ENCODE measurements at places on chromosomes 13 and 19.

DNA sequence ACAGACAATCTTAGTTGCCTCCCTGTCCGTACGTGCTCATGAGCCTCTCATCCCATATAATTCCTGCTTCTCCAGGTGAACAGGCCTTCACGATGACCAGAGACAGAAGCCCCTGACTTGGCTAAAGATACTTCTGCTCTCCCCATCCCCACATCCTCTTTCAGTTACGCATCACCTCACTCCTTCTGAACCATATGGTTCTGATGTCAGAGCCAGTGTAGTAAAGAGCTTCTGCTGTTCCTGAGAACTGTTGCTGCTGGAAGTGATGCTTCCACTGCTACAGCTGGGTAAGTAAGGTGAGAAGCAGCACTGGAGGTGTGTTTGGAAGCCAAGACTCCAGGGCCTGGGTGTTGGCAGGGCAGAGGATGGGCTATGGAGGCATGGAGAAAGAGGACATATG, 12.9 kb downstream of the SIGLECL1 start:
- DNase-seq = no peak

DNA sequence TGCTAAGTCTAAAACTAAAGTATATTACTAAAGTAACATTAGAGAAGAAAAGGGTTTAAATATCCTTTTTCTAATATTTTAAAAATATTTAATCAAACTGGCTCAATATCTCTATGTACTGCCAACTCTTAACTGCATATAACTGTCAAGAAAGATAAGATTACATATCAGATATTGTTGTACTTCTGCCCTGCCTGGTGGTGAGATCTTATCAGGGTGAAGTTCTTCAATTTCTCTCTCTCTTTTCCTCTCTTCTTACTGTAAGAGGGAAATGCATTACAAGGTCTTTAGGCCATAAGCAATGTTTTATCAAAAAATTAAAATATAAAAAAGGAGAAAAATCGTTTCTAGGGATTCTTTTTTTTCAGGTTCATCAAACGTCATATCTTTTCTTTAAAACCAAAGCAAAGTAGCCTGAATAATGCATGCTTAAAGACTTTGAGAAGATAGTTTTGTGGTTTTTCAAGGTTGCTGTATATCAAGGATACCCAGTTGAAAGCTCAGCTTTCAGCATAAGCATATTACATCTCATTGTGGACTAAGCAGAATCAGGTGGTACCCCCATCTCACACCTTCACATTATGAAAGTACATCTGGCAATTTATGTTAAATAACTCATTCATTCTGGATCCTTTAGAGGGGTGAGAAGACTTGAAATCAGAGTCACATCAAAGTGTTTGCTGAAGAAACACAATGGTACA, 1625.7 kb upstream of the SLC10A2 start:
- no peak for DNase-seq

DNA sequence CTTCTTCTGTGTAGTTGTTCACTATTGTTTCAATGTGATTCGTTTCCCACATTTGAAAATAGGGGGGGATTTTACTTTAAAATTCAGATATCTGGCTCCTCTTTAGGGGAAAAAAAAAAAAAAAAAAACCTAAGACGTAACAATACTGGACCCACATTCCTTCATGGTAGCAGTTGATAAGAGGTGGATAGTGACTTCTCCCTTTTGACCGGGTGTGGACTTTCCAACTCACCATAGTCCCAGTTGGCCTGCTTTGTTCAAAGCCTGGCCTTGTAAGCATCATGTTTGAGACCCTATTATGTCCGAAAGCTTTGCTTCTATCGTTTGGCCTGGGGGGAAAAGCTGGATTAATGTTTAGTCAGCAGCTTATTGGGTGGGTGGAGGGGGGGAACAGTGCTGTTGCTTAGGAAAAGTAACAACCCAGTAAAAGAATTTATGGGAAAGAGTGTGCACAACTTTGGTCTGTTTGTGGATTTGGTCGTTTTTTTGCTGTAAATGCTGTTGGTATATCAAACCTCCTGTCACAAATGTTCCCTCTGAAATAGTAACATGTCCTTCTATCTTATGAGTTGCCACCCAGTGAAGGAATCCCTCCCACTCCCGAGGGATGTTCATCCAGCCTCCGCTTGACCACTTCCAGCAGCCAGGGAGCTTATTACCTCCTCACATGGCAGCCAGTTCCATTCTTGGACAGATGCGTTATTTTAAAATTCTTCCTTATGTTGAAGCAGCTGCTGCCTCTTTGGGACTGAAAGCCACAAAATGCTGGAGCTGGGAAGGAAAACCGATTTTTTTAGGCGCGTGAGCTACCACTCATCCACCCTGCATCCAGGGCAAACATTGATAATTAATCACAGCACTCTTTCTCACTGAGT, 10.4 kb downstream of the SAMD4B start:
- no peak for DNase-seq

DNA sequence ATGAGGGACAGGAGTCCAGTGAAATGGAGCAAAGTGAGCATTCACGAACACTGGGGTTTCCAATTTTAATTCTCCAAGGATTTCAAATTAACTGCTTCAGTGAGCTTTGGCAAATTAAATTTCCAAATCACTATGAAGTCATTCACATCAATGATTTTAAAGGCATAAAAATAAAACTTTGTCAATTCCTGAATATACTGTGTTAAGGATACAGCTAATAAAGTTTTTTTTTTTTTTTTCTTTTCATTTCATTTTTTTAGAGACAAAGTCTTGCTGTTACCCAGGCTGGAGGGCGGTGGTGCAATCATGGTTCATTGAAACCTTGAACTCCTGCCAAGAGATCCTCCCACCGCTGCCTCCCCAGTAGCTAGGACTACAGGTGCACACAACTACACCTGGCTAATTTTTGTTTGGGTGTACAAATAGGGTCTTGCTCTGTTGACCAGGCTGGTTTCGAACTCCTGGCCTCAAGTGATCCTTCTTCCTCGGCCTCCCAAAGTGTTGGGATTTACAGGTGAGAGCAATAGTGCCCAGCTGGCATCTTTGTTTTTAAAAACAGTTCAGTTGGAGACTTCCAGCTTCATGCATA, 21.9 kb downstream of the RBM26 start:
- no peak for DNase-seq

- no peak for DNase-seq
Measured at GRCh38 chr13:46486270-46486669, 66.7 kb upstream of the LRCH1 start.

GRCh38 chr13:78045916-78046315, 127.3 kb upstream of the EDNRB start:
- no peak for DNase-seq

DNA sequence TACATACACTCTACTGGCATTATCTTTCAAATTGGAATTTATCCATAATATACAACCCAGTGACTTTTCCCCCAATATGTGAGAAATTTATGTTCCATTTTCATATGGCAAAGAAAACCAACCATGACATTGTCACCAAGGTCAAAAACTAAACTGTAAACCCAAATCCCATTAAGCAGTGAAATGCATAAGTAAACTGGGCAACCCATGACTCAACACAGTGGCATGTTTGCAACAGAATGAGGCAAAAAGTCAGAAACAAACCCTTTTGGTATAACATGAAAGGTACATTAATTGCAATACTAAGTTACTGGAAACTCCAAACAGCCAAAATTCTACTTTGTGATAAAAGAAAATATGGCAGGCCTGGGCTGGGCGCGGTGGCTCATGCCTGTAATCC, 4.9 kb downstream of the ZNF878 start:
- no peak for DNase-seq
